ENCODE measurements at places on chromosomes 1 and 21.

DNA sequence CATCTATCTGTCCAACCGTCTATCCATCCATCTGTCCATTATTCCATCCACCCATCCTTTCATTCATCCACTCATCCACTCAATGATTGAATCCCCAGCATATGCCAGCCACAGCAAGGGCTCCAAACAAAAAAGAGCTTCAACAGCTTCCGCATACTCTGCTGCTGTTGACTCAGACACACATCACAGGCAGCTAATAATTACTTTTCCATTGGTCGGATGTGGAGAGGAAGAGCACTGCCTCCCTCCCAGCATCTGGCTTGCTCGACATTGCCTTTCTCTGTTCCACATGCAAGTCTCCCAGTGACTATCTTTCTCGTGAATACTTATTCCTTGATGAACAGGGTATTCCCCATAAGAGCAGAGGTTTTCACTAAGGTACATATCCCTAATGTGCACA, 176.5 kb downstream of the HIVEP3 start:
- DNase-seq, result no peak

GRCh38 chr1:201882665-201883132, 6.0 kb upstream of the SHISA4 start:
- no peak for DNase-seq

- no peak for DNase-seq
These were observed 191.0 kb upstream of the NRIP1 start for GRCh38 chr21:15255763-15256162.

GRCh38 chr21:38186661-38187270, 70.0 kb upstream of the KCNJ15 start:
- DNase-seq, result no peak

GRCh38 chr1:183178545-183178944, 7.5 kb upstream of the LAMC2 start:
- DNase-seq, result no peak

GRCh38 chr1:167898578-167899222, 15.2 kb downstream of the ADCY10 start:
- DNase-seq, result no peak

DNA sequence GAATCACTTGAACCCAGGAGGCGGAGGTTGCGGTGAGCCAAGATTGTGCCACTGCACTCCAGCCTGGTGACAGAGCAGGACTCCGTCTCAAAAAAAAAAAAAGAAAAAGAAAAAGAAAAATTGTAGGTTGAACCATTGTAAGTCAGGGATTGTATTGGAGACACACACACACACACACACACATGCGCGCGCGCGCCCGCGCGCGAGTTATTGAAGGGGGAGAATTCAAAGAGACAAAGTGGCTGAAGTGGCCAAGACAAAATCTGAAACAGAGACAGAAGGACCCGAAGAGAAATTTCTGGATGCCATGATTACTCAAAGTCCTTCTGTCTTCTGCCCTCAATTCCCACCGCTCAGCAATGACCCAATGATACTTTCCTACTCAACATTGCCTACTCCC, 3.7 kb upstream of the KLHDC9 start:
- DNase-seq, result no peak

DNA sequence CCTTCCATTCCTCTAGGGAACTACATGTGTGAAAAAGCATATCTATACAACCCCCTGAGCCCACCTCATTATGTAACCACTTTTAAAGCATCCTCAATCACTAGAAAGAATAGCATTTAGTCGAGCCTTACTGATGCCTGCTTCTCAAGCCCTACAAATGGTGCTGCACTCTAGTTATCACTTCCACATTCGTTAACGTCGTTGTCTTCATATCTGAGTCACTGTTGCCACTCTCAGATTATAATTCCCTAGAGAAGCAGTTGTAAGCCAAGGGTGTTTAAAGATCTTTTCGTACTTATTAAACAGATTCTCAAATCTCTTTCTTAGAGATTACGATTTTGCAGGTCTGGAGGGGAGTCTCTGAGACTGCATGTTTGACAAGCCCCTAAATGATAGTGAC, 16.5 kb downstream of the ATP1B1 start:
- DNase-seq, result no peak

DNA sequence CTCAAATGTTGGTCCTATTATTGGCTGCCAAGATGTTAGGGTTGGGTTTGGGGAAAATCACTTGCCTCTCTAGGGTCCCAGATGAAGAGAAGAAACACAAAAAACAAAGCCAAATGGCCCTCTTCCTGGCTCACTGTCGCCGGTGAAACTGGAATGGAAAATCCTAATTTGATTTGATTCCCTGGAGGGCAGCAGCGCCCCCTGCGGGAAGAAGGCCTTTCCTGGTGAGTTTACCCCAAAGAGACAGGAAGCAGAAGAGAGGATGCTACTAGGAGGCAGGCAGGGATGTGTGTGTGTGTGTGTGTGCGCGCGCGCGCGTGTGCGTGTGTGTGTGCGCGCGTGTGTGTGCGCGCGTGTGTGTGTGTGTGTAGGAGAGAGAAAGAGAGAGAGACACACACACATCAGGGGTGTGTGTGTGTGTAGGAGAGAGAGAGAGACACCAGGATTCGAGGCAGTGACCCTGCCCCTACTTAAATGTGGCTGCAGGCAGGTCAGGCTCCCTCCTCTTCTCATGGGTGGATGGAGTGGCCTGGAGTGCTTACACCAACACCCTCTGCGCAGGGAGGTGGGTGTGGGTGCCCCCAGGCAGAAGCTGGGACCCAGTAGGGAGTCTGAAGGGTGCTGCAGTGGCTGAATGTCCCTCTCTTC, 3.1 kb upstream of the SELENON start:
- peak; percentile 33 for DNase-seq

DNA sequence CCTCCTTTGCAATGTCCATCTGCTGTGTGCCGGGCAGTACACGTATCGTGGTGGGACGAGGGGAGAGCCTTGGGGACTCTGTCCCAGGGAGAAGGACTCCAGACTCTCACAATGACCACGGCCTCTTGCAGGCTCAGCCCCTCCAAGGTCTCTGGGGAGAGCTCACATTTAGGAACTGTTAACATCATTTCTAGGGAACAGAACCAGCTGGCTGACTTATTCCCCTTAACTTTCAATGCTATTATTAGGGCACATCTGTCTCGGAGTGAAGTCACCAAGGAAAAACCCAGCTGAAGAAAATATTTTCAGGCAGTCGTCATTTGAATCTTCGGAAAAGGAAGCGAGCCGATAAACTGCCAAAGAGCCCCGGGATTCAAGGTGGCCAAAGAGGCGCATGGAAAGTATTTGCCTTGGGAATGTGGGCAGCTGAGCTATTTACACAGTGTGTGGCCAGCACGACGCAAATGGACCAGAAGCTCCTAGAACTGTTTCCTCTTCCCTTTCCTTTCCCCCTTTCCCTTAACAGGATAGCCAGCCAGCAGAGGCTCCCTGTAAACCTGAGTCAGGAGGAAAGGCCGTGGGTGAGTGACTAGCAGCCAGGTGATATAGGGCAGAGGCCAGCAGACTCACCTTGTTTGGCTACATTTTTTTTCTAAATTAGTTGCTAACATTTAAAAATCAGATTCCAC, 74.5 kb downstream of the ITPKB start:
- no peak for DNase-seq

DNA sequence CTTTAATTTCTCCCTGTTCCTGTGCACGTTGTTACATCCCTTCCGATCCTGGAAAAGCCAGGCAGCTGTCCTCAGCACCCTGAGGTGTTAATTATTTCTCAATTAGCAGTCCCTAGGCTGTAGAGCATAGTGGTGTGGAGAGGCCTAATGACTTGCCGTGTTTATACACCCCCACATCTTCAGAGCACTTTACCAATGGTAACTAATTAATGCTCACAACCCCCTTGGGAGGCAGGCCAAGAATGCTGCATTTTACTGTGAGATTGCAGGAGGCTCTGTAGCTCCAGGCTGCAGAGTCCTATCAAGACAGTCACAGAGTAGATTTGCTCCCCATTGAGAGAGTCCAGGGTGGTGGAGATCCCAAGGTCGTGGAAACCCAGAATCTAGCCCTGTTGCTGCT, 2.4 kb upstream of the PARS2 start:
- DNase-seq, result no peak

- no peak for DNase-seq
These were observed 1912.9 kb downstream of the MRPL39 start for GRCh38 chr21:23694390-23694789.

- DNase-seq, result no peak
These were observed 67.9 kb downstream of the MDM4 start for GRCh38 chr1:204583909-204584632.
